ENCODE measurements at places on chromosomes 6 and 20.

GRCh38 chr6:28543651-28544610, 18.2 kb downstream of the GPX5 start:
- no peak for DNase-seq

DNA sequence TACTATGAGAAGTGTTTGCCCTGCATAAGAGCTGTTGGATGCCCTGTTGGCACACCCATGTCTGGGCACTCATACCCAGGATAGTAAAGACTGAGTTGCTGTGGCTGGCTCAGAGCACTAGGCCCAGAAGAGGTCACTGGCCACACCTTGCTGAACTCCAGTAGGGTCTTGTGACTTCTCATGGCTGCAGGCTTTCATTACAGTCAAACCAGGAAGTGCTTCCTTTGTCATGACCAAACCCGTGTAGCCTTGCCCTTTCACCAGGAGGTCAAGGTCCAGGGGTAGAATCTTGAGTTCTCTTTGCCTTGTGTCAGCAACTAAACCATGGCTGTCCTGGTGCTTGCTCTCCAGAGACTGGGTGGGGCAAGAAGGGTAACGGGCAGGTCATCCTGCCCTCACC, 49.5 kb downstream of the CD164 start:
- DNase-seq = no peak

- no peak for DNase-seq
Measured at GRCh38 chr6:291204-291696, 1.0 kb upstream of the DUSP22 start.

GRCh38 chr6:37982317-37982716, 162.8 kb downstream of the ZFAND3 start:
- DNase-seq = no peak

GRCh38 chr6:68126089-68126749, 508.9 kb upstream of the ADGRB3 start:
- DNase-seq = no peak

DNA sequence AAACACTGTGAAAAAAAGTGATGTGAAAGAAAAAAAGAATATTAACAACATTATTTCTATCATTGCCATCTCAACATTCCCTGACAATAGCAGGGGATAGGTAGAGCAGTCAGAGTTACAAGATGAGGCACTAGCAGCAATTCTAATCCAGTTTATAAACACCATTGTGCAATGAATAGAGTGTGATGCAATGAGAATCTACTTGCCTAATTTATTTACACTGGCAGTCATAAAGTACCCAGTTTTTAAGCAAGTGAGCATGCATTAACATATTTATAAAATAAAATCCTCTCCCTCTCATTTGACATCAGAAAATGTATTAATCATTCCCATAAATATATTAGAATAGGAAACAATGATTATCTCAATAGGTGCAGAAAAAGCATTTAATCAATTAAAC, 2.5 kb upstream of the MANEA start:
- DNase-seq = no peak

DNA sequence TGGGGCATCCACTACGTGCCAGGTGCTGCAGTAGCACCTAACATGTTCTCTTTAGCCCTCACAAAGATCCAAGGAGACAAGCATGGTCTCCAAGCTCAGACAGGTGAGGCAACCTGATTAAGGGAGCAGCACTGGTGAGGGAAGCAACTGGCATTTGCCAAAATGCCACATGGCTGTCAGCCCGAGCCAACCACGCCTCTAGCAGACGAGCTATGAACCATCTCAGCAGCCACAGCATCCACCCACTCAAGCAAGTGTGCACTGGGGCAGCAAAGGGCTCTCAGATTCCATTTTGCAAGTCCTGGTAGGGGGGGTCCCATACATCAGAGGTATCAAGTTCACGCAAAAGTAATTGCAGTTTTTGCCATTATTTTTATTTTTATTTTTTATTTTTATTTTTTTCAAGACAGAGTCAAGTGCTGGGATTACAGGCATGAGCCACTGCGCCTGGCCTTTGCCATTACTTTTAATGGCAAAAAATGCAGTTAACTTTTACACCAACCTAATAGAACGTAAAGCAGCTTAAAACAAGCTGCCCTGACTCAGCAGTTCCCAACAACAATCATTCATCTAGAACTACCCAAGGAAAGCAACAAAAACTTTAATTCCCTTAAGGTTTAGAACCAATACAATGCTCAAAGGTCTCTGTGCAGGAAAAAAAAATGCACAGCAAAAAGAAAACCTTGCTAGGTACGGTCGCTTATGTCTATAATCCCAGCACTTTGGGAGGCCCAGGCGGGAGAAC, 36.3 kb upstream of the SPDEF start:
- DNase-seq = no peak

DNA sequence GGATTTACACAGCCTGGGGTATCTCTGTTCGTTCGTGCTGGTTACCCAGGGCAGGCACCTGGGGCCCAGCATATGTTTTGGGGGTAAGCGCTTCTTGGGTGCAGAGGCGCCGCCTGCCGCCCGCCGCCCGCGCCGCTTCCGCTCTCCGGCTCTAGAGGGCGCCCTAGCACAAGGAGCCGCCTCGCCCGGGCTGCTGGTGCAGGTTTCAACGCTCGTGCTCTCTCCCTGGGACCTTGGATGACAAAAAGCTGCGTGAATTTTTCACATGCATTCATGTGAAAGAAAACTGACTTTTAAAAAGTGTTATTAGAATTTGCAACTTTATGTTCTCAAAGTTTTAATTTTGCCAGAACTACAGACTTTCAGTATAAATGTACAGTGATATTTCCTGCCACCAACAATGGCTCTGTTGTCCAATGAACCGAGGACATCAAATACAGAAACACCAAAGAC, 32.5 kb downstream of the PRR18 start:
- peak; percentile 67 for DNase-seq

GRCh38 chr20:58088625-58089024, 139.8 kb downstream of the ANKRD60 start:
- no peak for DNase-seq

DNA sequence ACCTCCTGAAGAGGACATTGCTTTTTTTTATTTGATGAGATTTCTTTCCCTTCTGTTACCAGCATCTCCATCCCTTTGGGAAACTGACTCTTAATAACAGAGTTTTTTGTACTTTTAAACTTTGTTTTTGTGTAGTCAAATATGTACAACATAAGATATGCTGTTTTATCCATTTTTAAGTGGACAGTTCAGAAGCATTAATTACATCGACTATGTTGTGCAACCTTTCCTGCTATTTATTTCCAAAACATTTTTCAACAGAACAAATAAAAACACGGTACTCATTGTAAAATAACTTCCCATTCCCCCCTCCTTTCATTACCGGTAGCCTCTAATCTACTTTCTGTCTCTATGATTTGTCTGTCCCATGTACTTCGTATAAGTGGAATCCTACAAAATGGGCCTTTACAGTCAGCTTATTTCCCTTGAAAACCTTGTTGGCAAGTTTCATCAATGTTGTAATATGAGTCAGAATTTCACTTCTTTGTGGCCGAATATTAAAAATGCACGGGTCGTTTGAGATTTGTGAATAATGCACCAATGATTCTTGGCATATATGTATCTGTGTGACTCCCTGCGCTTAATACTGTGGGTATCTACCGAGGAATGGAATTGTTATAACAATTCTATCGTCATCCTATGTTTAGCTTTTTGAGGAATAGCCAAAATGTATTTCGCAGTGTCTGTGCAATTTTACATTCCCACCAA, 11.1 kb upstream of the RIPK1 start:
- DNase-seq = no peak

DNA sequence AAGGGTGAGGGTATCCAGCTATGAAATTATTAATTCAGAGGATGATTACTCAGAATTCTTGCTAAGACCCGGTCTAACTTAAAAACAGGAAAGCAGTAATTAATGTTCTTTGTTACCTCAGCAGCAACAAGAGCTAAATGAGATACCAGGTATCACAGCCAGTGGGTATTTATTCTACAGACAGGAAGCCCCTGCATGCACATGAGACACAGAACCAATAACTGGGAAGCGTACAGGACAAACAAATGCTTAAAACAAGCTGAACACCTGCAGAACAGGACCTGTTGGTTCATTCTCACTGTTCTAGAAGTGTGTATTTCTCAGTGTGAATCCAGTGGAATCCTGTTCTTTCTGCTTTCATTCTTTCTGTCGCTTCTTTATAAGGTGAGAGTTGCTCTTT, 30.9 kb downstream of the SCML4 start:
- no peak for DNase-seq

DNA sequence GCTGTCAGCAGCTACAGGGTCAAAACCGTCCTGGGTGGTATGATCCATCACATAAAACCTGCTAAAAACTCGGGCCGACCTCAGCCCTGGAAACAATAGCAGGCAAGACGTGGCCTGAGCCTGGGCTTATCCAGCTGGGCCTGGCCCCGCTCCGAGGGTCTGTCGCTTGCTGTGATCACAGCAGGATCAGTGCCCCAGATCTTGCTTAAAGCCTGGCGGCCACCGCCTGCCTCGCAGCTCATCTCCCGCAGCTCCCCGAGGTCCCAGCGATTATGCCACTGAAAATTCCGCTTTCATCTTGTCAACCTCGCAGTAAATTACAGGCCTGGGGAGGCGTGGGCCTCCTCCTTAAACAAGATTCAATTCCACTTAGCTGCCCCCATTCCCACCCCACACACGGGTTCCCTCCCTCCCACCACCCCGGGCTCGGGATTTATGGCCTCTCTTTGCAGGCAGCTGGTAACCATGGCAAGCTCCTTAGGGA, 40.1 kb downstream of the CDH22 start:
- no peak for DNase-seq

DNA sequence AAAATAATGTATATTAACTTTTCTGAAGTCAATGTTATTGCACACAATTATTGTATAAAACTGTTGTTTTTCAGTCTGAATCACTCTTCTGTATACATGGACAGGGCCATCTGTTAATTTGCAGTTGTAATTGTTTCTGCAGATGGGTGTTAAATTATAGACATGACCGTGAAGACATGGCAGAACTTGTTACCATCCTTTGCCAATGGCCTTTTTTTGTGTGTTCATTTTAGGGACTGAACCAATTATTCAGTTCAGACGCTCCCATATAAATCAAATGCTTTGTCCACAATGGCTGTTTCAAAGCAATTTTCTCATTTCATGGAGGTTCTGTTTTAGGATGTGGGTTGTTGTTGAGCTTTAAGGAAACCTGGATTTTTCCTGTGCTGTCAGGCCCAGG, 533.7 kb downstream of the DOK5 start:
- DNase-seq = no peak

DNA sequence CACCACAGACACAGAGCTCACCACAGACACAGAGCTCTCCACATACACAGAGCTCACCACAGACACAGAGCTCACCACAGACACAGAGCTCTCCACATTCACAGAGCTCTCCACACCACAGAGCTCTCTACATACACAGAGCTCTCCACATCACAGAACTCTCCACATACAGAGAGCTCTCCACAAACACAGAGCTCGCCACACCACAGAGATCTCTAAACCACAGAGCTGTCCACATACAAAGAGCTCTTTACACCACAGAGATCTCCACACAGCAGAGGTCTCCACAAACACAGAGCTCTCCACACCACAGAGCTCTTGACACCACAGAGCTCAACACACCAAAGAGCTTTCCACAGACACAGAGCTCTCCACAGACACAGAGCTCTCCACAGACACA, 55.8 kb downstream of the ERMARD start:
- DNase-seq = no peak

GRCh38 chr6:138005846-138006245, 101.4 kb downstream of the PERP start:
- DNase-seq = no peak

GRCh38 chr6:55937951-55938690, 62.7 kb upstream of the BMP5 start:
- no peak for DNase-seq

GRCh38 chr20:10447028-10447427, 11.9 kb downstream of the SLX4IP start:
- no peak for DNase-seq

DNA sequence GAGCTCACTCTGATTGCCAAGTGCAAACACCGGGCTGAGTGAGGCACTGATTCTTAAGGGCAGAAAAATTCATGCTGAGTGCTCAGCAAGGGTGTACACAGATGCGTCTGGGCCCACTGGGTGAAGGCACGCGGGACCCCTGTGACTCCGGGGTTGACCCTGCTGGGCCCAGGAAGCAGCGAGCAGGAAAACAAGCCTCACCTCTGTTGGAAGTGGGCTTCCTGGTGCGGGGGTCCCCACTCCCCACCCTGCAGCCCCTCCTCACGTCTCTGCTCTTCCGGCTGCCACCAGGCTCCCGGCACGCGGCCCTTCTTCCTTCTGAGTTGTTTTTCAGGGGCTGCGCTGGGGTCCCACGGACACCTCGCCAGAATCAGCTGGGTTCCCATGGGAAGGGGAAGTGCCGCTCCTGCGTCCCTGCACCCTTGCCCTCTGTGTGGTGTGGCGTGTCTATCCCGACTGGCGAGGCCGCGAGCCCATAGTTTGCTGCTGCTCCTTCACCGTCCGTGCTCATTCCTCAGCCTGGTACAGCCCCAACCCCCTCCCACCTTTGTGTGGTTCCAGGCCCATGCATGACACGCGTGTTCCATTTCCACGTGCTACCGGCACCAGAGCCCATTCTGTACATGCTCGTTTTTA, 80.6 kb upstream of the BHLHE23 start:
- no peak for DNase-seq

- no peak for DNase-seq
Measured at GRCh38 chr6:69129046-69129445, 494.0 kb downstream of the ADGRB3 start.

GRCh38 chr6:69937402-69938136, 71.2 kb downstream of the COL19A1 start:
- DNase-seq = no peak

DNA sequence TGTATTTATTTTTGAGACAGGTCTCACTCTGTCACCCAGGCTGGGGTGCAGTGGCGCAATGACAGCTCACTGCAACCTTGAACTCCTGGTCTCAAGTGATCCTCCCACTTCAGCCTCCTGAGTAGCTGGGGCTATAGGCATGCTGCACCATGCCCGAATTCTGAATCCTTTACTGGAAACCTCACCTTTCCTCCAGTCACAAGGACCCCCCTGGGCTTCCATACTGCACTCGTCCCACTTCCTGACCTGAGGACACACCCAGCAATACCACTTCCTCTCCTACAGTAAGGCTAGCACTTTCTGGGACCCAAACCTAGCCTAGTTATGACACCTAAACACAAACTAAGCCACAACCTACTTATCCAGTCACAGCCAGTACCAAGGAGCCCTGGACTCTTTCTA, 68.2 kb downstream of the FAM217A start:
- DNase-seq = no peak

DNA sequence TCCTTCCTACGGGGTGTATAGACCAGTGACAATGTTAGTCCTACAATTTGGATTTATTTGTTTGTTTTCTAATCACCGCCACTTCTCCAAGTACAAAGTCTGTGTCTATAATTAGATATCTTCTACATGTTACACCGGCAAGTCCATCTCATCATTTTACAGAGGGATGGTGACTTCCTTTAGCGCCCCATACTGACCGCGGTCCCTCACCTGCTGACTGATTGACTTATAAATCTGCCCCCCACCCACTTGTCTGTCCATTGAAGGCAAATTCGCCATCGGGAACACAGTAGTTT, 8.9 kb upstream of the NR2E1 start:
- no peak for DNase-seq

DNA sequence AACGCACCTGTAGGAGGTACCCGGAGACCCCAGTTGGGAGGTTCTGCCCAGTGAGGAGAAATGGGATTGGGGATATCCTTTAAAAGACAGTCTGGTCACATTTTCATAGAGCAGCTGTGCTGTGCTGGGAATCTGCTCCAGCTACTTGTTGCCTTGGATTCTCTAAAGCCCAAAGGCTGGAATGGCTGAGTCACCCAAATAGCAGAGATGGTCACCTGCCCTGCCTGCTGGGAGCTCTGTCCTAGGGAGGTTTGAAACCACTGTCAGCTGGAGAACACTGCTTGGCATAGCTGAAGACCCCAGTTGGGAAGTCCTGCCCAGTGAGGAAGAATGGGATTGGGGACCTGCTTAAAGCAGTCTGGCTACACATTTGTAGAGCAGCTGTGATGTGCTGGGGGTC, 34.8 kb upstream of the TFB1M start:
- DNase-seq = no peak

All from frontal cortex (tissue), 4 donors.